Activated CD4-positive, alpha-beta memory T cell treated with anti-CD3 and anti-CD28 coated beads for 36 hours (primary cell): ENCODE measurements at places on chromosomes 5 and 9. TPM values are rescaled to one million over a fixed set of nuclear protein-coding genes. Genes with fewer than 3 reads are reported as not detected.

The MTAP gene
- total RNA-seq = 62.3 TPM

The FOXD1 gene
- total RNA-seq = 0.38 TPM

The ANP32B gene
- total RNA-seq = 352 TPM

DNA sequence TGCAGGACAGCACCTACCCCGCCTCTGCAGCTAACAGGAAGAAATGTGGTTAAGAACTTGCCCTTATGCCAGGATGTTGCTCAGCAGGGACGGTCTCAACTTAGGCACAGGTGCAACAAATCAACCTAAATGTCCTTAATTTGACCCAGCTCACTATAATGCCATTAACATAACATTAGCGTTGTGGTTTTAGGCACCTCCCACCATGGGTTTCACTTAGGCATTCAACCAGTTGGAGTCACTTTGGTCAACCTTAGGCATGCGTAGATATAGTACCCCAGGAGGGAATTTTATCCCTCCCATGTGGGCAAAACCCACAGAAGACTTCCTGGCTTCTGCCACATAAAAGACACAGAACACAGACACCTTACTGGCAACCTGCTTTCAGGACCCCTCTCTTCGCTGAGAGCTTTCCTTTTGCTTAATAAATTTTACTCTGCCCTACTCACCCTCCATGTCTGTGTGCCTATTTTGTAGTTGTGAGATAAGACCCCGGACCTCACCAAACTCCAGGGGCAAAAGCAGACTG, 8.7 kb upstream of the ERAP1 start:
- DNase-seq = peak; percentile 70

DNA sequence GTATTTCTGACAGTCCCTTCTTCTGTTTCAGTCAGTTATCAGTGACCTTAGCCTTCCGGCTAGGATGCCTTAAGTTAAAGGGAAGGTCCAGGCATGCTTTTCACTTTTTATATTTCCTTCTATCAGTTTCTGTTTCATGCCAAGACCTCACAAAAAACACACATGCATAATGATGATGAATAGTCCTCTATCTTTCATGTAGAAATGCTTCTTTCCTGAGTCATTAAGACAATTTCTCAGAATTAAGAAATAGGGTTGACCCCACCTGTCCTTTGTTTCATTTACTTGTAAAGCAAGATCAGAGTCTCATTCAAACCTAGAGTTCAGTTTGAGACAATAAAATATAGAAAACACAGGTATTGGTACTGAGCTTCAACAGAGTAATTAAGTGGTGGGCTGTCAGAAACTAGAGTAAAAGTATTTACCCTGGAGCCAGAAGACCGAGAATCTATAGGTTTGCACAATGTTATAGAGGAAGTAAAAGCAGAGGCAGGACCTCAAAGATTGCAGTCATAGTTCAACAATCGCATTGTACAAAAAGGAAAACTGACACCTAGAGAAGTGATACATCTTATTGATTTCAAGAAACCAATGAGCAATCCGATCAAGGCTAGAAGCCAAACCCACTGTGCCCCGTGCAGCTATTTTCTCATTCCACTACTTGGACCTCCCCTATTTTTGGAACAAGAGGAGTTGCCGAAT, 118.7 kb upstream of the PUM3 start:
- DNase-seq = no peak

- DNase-seq = no peak
Observed at GRCh38 chr5:97471951-97472350, 288.9 kb upstream of the RIOK2 start.
